ENCODE measurements at places on chromosomes 4 and X. TPM values are rescaled to one million over a fixed set of nuclear protein-coding genes. Genes with fewer than 3 reads are reported as not detected.
A peak's percentile ranks its signal among the peaks of the same experiment; 100 is the strongest.

DNA sequence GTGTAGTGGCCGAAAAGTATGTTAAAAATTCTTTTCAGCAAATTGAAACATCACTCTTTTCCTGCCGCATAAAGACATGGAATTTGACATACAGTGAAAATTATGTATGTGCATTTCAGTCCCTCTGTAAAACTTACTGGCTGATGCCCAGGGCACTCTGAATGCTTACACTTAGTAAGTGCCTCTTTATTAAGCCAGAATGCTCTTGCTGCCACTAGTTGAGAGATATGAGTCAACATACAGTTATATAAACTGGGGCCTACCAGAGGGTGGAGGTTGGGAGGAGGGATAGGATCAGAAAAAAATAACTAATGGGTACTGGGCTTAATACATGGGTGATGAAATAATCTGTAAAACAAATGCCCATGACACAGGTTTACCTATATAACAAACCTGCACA is 38.1 kb upstream of the TRPC5 start:
- no peak for DNase-seq

DNA sequence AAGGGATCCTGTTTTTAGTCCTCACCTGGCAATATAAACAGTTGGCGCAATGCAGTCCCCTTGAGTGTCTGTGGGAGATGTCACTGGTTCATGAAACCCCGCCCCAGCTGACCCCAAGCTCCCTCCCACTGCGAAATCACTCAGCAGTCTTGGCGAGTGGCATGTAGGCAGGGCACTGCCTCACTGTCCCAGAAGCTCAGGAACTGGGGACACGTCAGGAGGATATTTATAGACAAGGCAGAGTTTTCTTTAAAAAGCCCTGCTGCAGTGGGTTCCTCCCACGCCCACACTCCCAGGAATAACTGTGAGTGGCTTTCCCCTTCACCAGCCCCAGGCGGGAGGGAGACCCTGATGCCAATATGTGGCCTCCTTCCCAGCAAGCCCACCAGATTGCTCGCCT is 44.3 kb upstream of the PPP2R2C start:
- DNase-seq = peak; percentile 82

DNA sequence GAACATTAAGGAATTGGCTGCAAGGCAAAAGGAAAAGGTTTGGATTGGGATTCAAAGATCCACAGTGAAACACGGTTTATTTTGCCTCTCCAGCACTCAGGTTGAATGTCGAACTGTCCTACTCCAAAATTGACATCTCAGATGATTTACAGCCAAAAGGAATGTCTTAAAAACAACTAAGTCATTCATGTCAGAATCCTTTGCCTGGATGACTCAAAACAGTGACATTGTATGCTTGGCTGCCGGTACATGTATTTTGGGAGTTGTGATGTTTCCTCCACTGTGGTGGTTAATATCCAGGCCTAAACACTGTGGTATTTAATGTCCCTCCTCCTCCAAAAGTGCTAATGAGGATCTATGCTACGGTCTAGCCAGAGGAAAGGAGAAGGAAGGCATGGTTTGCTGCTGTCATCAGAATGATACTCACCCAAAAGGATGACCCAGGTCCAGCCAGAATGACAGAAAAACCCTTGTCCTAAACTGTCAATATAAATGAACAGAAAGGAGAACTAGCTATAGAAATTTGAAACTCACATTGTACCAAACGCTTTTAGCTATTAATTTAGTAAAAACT is 20.9 kb downstream of the PGM2 start:
- no peak for DNase-seq

- no peak for DNase-seq
Measured at GRCh38 chr4:143356493-143356892, 19.8 kb downstream of the GAB1 start.

- DNase-seq = no peak
Measured at GRCh38 chrX:73478961-73479360, 32.1 kb downstream of the CDX4 start.

DNA sequence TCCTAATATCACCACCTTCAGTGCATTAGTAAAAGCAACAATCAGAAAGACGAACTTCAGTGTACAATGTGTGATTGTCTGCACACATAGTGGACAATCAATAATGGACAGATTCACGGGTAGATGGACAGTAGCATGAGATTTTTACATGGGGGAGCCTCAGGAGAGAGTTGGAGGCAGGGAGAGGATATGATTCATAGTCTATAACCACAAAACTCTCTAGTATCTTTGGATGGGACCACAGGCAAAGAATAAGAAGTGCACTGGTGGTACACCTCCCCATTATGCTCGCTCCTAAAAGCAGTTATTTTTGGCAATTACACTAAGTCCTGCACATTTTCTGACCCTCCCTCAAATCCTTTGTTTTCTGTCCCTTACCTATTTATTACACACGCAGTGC is 624.4 kb upstream of the ACTRT1 start:
- no peak for DNase-seq

- no peak for DNase-seq
Measured at GRCh38 chrX:130716781-130717413, 186.1 kb downstream of the ENOX2 start.

DNA sequence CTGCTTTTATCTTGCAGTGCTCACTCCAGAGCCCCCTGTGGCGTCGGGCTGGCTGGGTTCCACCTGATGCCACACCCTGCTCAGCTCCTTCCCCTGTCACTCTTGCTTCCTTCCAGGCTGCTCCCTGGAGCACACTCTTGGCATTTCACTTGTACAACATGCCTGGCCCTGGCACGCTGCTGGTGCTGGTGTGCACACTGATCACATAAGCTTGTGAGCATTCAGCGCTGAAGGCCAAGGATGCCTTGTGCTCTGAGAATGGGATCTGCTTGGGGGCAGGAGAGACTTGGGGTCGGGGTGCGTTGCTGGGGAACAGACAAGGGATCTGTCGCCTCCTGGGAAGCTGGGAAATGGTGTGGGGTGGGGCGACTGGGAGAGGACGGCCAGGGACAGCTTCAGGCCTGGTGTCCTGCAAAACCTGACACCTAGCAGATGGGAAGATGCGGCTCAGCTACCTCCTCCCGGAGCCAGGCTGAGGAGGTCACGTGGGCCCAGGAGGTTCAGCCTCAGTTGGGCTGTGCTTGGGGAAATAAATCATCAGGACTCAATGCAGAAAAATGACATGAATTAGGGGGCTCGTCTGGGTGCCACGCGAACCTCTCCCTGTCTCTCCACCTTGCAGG is 108.5 kb downstream of the PHKA2 start:
- no peak for DNase-seq

GRCh38 chrX:15755091-15755490 is 17.0 kb downstream of the CA5B start:
- DNase-seq = no peak

- DNase-seq = no peak
Measured at GRCh38 chrX:94053575-94053974, 379.6 kb downstream of the FAM133A start.

GRCh38 chr4:65521666-65522065 is 148.6 kb downstream of the EPHA5 start:
- no peak for DNase-seq

- no peak for DNase-seq
Measured at GRCh38 chrX:34147345-34147744, 15.2 kb upstream of the FAM47A start.

GRCh38 chrX:53095796-53096195 is 1.9 kb downstream of the KANTR start:
- DNase-seq = no peak

DNA sequence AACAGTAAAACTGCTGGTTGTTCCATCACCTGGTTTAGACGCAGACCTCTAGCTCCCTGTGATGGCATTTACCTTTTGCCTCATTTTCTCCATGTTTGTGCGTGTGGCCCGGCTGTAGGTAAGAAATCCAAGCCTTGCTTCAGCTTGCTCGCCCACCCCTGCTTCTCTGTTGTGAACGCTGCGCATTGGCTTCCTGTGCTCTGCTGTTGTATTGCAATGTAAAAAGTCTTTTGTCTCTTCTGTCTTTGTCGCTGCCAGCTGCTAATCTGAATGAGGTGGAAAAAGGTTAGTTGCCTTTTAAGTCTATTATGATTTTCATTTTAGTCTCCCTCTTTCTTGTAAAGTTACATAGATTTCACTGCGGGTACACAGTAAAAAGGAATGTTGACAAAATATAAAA is 127.3 kb upstream of the PACRGL start:
- DNase-seq = no peak

GRCh38 chr4:159027535-159027934 is 75.3 kb upstream of the RAPGEF2 start:
- DNase-seq = no peak

PPARGC1A gene
- 42.9 TPM for total RNA-seq

NPY2R gene
- 2.1 TPM for total RNA-seq

NHSL2 gene
- total RNA-seq = 9.2 TPM

EGFL6 gene
- total RNA-seq = not detected

DCAF12L1 gene
- not detected for total RNA-seq

IL21 gene
- not detected for total RNA-seq

CLNK gene
- not detected for total RNA-seq

ZCCHC18 gene
- 10.2 TPM for total RNA-seq
